ENCODE measurements at places on chromosomes 7 and 10.

DNA sequence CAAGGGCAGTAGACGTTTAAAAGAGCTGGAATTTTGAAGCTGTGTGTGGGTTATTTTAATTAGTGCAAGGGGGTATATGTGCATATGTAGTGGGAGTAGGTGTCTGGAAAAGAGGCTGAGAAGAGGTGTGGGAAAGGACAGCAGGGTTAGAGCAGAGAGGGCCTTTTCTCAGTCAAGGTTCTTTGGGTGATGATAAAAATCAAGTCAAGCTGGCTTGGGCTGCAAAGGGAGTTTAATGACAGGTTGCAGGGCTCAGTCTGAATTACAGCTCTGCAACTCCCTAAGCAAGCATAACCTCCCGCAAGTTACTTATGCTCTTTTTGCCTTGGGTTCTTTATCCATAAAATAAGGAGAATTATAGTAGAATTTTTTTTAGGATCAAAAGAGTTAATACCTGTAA lies 83.5 kb downstream of the RELN start:
- no peaks in the 10 kb centered on the region for H3K27me3 ChIP-seq
- H3K27ac ChIP-seq = no peak overlapping the region
- DNase-seq = no peak
- no peaks in the 10 kb centered on the region for H3K4me1 ChIP-seq
- no peak overlapping the region for H3K4me3 ChIP-seq
- no peaks in the 10 kb centered on the region for H3K36me3 ChIP-seq

- no peaks in the 10 kb centered on the region for H3K4me1 ChIP-seq
- DNase-seq = no peak
- no peak overlapping the region for H3K4me3 ChIP-seq
- H3K27ac ChIP-seq = no peak overlapping the region
- no peaks in the 10 kb centered on the region for H3K36me3 ChIP-seq
- H3K27me3 ChIP-seq = no peaks in the 10 kb centered on the region
These were observed 115.8 kb upstream of the VSTM2A start for GRCh38 chr7:54426406-54426805.

DNA sequence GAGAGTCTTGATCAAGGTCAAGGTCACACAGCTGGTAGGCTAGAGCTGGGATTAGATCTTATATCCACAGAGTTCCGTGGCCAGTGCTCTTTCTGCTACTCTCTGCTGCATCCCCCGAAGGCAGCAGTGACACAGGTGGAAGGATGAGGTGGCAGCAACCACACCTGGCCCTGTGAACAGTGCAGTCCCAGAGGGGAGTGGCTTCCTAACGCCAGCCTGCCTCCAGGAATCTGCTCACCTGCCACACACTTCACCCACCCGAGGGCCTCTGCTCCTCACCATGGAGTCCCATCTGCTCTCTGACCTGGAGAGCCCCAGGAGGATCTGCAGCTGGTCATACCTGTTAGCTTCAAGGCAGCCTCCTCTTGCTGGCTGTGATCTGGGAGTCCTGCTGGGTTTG lies 484.2 kb downstream of the PLXNA4 start:
- no peaks in the 10 kb centered on the region for H3K4me1 ChIP-seq
- no peak for DNase-seq
- no peaks in the 10 kb centered on the region for H3K27me3 ChIP-seq
- no peaks in the 10 kb centered on the region for H3K36me3 ChIP-seq

DNA sequence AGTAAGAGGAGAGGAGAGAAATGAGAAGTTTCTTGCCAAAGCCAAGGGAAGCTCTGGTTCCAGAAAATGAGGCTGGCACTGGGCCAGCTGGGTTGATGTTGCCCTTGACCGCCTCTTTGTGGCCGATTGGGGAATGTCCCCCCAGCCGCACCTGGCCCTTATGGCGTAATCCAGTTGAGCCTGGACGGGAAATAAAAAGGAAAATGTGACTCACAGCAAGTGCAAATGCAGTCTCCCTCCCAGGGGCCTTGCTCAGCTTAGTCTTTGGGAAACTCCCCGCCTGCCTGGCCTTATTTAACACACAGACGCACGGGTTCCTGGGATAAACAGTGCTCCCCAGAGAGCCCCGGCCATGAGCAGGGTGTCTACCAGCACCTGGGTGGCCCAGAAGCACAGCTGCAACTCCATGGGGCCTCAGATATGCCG lies 174.8 kb downstream of the KIAA1217 start:
- DNase-seq = peak; percentile 24
- H3K36me3 ChIP-seq = no peaks in the 10 kb centered on the region

- H3K36me3 ChIP-seq = no peaks in the 10 kb centered on the region
- DNase-seq = no peak
- H3K4me3 ChIP-seq = peak overlapping the region; percentile 59
- H3K27me3 ChIP-seq = no peaks in the 10 kb centered on the region
These were observed 781 bp downstream of the ZNF727 start for GRCh38 chr7:64046041-64046389.

- H3K4me1 ChIP-seq = peaks cover 4% of the 10 kb centered on the region
- no peaks in the 10 kb centered on the region for H3K36me3 ChIP-seq
- H3K4me3 ChIP-seq = no peak overlapping the region
These were observed 13.1 kb upstream of the FBXW4 start for GRCh38 chr10:101708073-101708472.

DNA sequence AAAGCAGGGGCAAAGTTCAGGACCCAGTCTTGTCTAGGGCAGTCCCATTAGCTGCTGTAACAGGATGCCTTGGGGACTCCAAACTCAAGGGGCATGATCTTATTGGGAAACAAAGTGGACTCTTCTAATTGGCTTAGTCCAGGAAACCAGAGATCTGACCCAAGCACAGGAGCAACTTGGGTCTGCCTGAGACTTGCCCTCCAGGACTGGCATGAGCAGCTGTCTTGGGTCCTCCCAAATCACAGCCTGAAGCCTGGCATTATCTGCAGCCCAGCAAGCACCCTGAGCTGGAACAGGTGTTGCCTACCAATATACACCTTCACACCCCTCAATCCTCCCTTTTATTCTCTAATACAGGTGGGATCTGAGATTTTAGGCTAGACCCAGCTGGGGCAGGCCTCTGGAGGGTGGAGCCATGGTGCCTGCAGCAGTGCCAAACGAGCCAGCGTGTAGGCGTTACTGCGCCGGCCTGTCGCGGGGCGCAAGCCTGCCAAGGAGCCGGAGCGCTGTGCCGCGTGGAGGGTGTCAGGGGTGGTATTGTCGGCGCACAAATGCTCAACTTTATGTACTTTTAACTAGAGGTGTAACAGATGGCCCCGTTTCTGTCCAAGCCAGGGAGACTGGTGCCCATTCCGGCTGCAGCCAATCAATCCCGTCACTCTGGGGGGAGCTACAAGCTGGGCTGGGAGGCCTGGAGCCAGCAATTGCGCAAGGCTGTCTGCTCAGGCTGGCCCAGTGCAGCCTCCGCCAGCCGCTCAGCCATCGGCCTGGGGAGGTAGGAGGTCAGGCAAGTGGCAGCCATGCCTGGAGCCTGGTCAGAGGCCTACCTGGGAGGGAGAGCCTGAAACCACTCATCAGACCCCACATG lies 12.8 kb upstream of the LBX1 start:
- no peak for DNase-seq
- H3K27me3 ChIP-seq = peaks cover 99% of the 10 kb centered on the region
- no peaks in the 10 kb centered on the region for H3K36me3 ChIP-seq
- H3K4me1 ChIP-seq = peaks cover 3% of the 10 kb centered on the region
- no peak overlapping the region for H3K4me3 ChIP-seq
- no peak overlapping the region for H3K27ac ChIP-seq

DNA sequence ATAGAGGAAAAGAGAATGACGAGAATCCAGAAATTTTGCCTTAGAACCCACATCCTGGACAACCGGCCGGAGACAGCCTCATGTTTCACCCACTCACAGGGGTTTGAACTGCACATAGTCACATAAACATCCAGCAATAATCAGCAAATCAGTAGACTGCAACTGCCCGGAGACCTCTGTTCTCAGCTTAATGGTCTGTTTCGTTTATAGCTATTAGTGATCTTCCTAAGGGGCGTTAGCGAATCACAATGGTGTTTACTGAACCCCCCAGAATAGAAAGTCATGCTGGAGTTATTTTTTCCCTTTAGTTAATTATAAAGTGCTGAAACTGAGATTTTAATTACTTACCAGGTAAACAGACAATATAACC lies 98.4 kb downstream of the SFMBT2 start:
- H3K27me3 ChIP-seq = no peaks in the 10 kb centered on the region
- H3K36me3 ChIP-seq = no peaks in the 10 kb centered on the region
- no peaks in the 10 kb centered on the region for H3K4me1 ChIP-seq
- no peak overlapping the region for H3K4me3 ChIP-seq

DNA sequence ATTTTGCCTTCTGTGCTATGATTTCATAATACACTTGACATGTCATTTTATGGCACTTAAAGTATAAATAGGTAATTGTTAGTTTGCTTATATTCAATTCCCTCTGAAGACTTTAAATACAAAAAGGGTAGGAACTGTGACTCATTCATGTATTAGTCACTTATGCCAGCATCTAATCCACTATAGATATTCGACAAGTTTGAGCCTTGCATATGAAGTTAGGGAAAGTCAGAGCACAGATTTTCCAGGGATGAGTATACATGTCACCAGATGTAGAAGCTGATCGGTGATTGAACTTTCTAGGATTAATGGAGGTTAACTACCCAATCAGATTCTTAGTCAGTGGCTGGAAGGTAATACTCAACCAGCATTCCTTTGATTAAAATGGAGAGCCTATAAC lies 1321.5 kb downstream of the XPNPEP1 start:
- no peaks in the 10 kb centered on the region for H3K27me3 ChIP-seq
- no peak overlapping the region for H3K27ac ChIP-seq
- H3K36me3 ChIP-seq = no peaks in the 10 kb centered on the region
- H3K4me3 ChIP-seq = no peak overlapping the region

DNA sequence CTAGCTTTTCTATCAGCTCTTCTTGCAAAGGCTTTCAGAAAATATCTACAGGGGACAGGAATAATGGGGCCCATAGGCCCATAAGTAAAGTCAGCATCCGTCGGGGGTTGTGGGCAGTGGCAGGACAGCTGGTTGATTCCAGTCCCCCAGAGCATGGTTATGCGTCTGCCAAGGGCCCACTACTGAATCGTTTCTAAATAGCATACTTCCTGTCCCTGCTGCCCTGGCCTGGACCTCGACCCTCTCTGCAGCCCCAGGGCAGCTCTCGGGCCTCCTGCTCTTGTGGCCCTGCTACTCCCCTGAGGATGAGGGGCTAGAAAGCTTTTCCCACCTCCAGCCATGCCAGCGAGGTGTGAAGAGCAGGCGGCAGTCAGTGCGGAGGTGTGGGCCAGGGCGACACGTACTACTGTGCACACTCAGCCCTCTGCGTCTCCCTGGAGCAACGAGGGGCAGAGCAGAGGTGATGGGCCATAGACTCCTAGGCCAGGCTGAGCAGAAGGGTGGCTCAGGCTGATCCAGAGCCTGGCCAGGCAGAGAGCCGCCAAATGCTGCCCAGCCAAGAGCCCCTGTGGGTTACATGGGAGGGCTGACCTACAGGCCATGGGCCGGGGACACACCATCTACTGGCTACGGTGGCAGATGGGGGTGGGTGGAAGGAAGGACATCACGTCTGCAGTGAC lies 4.7 kb upstream of the OPN4 start:
- no peak for DNase-seq
- no peak overlapping the region for H3K27ac ChIP-seq
- H3K27me3 ChIP-seq = no peaks in the 10 kb centered on the region
- no peak overlapping the region for H3K4me3 ChIP-seq
- H3K36me3 ChIP-seq = no peaks in the 10 kb centered on the region

DNA sequence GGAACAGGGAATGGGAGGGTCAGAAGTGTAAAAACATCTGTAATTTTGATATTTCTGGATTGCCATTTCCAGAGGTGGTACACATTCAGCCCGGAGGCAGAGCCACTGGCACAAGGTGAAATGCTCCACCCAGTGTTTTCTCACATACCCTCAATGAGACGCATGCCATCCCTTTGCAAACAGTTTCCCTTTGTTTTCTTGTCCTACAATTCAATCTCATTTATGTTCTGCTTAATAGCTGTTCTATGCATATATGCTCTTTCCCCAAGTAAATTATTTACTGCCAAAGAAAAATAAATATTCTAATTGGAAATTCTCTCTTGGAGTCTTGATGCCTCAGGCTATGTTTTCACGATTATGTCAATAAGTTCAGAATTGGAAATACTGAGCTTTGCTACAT lies 369.7 kb upstream of the AKR1E2 start:
- H3K4me1 ChIP-seq = no peaks in the 10 kb centered on the region
- H3K4me3 ChIP-seq = no peak overlapping the region
- no peaks in the 10 kb centered on the region for H3K27me3 ChIP-seq
- DNase-seq = no peak
- no peak overlapping the region for H3K27ac ChIP-seq
- no peaks in the 10 kb centered on the region for H3K36me3 ChIP-seq

DNA sequence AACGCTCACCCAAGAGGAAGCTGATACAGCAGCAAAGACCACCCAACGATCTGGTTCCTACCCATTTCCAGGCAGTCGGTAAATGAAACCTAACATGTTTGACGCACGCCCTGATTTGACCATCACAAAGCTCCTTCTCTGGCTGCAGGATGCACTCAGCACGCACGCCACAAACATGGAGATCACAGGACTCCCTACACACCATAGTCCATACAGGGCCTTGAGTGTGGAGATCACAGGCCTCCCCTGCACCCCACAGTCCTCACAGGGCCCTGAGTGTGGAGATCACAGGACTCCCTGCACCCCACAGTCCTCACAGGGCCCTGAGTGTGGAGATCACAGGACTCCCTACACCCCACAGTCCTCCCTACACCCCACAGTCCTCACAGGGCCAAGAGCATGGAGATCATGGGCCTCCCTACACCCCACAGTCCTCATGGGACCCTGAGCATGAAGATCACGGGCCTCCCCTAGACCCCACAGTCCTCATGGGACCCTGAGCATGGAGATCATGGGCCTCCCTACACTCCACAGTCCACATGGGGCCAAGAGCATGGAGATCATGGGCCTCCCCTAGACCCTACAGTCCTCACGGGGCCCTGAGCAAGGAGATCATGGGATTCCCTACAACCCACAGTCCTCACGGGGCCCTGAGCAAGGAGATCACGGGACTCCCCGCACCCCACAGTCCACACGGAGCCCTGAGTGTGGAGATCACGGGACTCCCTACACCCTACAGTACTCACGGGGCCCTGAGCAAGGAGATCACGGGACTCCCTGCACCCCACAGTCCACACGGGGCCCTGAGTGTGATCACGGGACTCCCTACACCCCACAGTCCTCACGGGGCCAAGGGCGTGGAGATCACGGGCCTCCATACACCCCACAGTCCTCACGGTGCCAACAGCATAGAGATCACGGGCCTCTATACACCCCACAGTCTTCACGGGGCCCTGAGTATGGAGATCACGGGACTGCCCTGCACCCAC lies 409.2 kb downstream of the DNAJB6 start:
- DNase-seq = no peak
- H3K4me3 ChIP-seq = no peak overlapping the region

Data from esophagus squamous epithelium (tissue), 5 donors.